ENCODE measurements at places on chromosomes 7 and 10. TPM values are rescaled to one million over a fixed set of nuclear protein-coding genes. Genes with fewer than 3 reads are reported as not detected.

DNA sequence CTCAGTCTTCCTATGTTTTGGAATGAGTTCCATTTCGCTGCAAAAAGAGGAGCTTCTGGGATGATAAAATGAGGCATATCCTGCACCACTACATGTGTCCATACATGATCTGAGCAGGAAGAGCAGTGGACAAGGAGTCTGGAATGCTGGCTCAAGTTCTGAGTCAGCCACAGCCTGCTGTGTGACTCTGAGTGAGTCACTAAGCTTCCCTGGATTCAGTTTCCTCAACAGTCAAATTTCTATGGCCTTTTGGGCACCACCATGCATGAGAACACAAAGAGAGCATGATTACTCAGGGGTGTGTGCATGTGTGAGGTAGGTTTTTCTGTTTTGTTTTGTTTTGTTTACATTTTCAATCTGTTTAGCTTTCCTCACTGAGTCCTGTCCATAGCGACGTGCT is 254.6 kb downstream of the ANKRD30A start:
- DNase-seq, result peak; percentile 10

- DNase-seq, result no peak
These were observed 70.4 kb downstream of the LYZL2 start for GRCh38 chr10:30559180-30559579.

DNA sequence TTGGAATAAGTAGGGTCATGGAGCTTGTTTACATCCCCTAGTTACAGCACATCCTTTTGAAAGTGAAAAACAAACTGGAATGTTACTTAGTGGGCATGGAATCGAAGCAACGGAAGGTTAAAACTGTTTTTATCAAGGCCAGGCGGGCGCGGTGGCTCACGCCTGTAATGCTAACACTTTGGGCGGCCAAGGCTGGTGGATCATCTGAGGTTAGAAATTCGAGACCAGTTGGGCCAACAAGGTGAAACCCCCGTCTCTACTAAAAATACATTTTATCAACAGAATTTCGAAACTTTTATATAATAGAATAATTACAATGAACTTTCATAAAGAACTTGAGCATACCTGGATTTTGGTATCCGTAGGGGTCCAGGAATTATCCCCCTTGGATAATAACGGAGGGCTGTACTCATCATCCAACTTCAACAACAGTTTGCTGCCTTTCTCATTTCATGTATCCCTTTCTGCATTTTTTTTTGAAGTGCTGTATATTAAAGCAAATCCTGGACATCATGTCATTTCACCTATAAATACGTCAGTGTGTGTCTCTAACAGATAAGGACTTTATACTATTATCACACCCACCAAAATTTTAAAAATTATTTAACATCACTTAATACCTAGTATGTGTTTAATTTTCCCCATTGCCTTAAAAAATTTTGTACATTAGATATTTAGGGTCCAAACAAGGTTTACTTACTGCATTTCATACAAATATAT is 1.3 kb upstream of the TMED4 start:
- no peak for DNase-seq

GRCh38 chr10:50349554-50349953 is 98.2 kb upstream of the ASAH2 start:
- DNase-seq, result no peak

DNA sequence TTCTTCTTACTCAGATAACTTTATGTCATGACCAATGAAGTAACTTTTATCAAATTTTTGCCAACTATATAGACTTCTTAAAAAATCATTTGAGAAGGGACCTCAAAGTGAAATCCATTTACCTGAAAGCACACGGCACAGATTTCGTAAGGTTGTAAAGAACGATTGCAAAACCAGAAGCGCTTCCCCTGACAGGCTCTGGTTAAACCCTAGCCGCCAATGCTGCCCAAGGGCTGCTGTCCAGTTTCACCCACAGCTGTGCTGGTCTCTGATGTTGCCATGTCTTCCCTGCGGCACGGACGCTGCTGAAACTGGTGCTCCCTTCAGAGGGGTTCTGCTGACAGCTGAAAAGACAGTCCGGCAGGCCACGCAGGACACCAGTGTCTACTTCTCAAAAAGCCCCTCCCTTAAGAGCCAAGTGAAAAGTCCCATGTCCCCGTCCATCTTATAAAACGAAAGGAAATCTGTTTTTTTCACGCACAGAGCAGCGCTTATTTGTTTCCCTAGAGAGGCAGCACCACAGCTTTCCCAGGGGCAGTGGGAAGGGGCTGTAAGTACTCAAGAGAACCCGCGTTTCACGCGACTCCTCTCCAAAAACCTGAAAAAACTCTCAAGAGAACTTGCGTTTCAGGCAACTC is 32.5 kb downstream of the GNA12 start:
- DNase-seq, result peak; percentile 90

- DNase-seq, result peak; percentile 75
These were observed 46.5 kb downstream of the LHPP start for GRCh38 chr10:124508070-124508667.

GRCh38 chr7:112448891-112449290 is 1.4 kb upstream of the IFRD1 start:
- DNase-seq, result no peak

- no peak for DNase-seq
These were observed 462.3 kb downstream of the PAXIP1 start for GRCh38 chr7:154540596-154540995.

- DNase-seq, result no peak
These were observed 772 bp downstream of the HDAC9 start for GRCh38 chr7:18496341-18496700.

GRCh38 chr7:101166909-101167644 is 1.7 kb upstream of the VGF start:
- DNase-seq, result peak; percentile 70

DNA sequence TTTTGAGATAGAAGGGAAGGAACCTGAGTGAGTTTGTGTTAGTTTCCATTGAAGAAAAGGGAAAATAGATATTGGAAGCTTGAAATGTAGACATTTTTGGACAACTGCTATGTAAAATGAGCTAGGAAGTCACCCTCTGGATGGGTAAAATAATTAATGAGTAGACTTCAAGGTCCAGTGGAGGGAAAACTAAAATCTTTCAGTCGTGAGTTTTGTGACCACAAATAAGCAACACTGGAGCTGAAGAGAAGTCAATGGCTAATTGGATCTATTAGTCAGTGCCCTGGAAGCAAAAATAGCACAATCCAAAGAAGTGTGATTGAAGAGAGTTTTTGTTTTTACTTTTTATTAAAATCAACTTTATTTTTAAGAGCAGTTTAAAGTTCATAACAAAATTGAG is 123.4 kb downstream of the MYO3A start:
- peak; percentile 47 for DNase-seq

GRCh38 chr7:124399941-124400340 is 365.7 kb downstream of the GPR37 start:
- DNase-seq, result no peak

GRCh38 chr7:131244259-131244852 is 83.3 kb upstream of the MKLN1 start:
- DNase-seq, result peak; percentile 92

- DNase-seq, result peak; percentile 77
These were observed 14.0 kb downstream of the GATAD1 start for GRCh38 chr7:92461027-92462003.

DNA sequence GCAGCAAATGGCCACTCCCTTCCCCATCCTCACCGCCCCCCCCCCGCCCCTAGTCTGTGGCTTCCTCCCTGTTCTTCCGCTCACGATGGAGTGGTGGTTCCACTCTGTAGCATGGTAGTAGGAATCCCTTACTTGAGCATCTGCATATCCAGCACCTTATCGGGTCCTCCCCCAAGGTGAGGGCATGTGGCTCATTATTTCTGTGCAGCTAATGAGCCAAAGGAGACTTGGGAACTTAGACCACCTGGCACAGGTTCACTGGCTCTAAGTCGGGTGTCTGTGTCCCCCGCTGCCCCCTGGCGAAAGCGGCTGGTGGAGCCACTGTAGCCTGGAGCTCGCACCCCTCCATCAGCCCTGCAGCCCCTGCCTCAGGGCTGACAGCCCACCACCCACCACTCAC is 22.8 kb upstream of the GPR26 start:
- DNase-seq, result no peak

DNA sequence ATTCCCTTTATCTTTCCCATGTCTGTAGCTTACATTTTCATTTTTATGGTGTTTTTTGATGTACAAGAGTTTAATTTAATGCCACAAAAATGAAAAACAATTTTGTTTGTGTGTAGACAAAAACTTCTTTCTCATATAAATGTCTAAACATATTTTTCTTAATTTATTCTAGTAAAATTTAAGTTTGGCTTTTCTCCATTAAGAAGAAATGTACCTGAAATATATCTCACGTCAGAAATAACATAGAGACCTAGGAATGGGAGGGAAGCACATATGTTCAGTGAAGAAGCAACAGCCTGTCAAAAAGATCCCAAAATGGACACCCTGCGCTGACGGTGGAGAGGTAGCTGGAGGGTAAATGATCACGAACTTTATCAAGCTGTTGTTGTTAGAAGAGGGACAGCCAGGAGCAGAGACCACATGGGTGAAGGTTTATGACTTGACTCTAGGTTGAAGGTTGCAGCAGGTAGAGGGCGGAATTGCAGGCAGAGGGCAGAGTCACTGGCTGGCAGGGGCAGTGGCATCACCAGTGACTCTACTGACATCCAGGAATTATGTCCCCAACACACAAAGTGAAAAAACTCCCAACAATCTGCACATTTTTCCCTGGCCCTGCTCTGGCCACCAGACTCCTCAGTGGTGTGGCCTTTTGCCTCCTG is 225.9 kb upstream of the PRSS58 start:
- DNase-seq, result no peak

DNA sequence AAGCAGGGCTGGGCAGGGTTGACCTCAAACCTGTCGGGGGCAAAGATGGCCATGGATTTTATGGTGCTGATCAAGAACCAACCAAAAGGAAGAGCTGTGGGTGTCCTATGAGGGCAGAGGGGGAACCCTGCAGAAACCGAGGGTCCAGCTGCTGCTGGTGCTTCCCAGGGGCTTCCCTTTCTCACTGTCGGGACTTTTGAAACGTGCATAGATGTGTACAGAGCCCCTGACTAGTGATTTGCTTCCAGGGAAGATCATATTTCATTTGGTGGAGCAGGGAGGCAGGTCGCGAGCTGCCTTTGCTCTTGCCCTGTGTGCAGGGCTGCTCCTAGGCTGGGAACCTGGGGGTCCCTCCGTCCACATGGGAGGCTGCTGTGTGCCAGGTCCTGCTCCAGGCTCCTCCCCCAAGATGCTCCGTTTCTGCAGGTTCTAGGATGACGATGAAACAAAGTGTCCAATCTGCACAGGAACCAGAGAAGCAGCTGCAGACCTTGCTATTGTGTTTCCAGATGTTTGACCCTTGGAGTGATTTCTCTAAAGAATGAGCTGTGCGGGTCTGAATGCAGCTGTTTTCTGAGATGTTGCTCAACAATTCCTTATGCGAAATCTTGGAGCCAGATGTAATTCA is 9.4 kb upstream of the INPP5A start:
- DNase-seq, result peak; percentile 47

GRCh38 chr7:132738254-132738653 is 162.0 kb upstream of the PLXNA4 start:
- peak; percentile 92 for DNase-seq

- DNase-seq, result no peak
These were observed 25.2 kb upstream of the GUSB start for GRCh38 chr7:66007232-66007631.

DNA sequence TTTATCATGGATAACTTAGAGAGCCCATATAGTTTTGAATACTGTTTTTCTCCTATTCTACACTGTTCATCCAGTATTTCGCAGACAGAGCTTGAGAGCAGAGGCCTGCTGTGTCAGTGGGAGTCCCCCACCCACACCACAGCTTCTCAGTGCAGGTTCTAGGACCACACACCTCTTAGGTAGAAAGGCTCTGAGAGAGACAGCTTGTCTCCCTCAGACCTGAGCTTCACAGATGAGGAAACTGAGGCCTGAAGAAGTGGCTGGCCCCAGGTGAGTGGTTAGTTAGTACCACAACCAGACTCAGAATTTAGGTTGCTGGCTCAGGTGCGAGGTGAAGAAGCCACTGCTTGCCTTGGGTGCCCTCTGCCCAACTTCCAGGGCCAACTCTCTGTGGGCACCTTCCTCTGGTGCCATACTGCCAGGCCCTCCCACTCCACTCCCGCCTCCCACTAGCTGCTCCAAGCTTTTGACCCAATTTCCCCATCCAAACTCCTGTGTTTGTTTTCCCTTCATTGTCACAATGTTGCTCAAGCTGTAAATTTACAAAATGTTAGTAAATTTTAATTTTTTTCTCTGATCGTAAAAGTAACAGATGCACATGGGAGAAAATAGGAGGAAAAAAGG is 7.6 kb upstream of the HILPDA start:
- DNase-seq, result no peak

- no peak for DNase-seq
These were observed 28.7 kb downstream of the IKZF1 start for GRCh38 chr7:50333221-50333651.

- no peak for DNase-seq
These were observed 48.3 kb downstream of the ZMIZ1 start for GRCh38 chr10:79116801-79117723.

GRCh38 chr10:3222068-3222467 is 49.5 kb upstream of the PITRM1 start:
- DNase-seq, result no peak

GRCh38 chr10:59464483-59464882 is 102.1 kb upstream of the FAM13C start:
- no peak for DNase-seq

The MLXIPL gene
- 0.29 TPM for total RNA-seq

The ZRANB1 gene
- 34.7 TPM for total RNA-seq

The TRIM74 gene
- total RNA-seq, result not detected

The LIPJ gene
- total RNA-seq, result under 0.01 TPM

The SPDYE6 gene
- not detected for total RNA-seq

The ANKRD30A gene
- total RNA-seq, result not detected

The FZD8 gene
- 15.2 TPM for total RNA-seq

The FKBP9 gene
- 420 TPM for total RNA-seq

The TUBAL3 gene
- total RNA-seq, result not detected

The VPS37D gene
- 5.9 TPM for total RNA-seq

The CNPY4 gene
- 24.2 TPM for total RNA-seq

The SPDYE16 gene
- 0.36 TPM for total RNA-seq

The MAPK8 gene
- total RNA-seq, result 55.7 TPM

The NKX6-2 gene
- not detected for total RNA-seq

The DRGX gene
- total RNA-seq, result under 0.01 TPM

All from osteoblast (primary cell).